ENCODE measurements at places on chromosomes 1 and 21. TPM values are rescaled to one million over a fixed set of nuclear protein-coding genes. Genes with fewer than 3 reads are reported as not detected.

Gene SLC9A1
- 13.2 TPM for total RNA-seq

Gene KCNE2
- not detected for total RNA-seq

Gene GBP4
- 0.05 TPM for total RNA-seq

Gene SPRR2E
- not detected for total RNA-seq
